ENCODE measurements at places on chromosomes 3 and 15.

GRCh38 chr15:22258398-22259150 lies 178.2 kb downstream of the OR4M2 start:
- no peak for DNase-seq

DNA sequence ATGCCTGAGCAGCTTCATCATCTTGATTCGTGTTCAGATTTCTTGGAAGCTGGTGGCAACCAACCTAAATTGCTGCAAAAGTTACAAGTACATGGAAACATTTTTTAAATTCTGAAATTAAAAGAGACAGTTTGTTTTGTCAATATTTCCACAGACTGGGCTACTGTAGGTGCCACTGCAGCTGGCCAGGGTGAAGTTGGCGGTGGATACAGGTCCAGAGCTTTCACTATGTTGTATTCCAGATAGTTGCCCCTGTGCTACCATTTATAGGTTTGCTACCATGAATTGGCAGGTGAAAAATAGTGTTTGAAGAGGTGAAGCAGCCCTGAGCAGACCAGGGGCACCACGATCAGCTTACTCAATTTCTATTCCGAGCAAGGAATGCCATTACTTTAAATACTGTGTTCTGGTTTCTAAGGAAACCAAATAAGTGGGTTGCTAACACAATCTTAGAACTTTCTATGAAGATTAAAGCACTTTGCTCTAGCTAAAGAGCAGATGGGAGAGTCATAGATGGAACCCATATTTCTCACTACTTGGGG lies 21.2 kb upstream of the SHC4 start:
- DNase-seq, result no peak

DNA sequence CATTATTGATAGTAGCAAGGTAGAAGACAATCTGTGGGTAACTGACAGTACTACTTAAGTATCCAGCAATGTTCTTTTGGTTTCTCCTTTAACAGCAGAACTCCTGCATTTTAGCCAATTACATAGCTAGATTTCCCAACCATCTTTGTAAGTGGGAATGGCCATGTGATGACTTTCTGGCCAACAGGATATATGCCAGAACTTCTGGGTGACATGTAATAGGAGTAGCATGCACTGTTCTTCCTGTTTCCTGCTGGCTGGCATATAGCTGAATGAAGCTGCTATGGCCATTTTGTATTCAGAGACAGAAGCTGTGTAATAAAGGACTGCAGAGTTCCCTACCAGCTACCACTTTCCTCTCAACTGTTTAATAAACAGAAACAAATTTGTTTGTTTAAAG lies 18.0 kb downstream of the SPICE1 start:
- DNase-seq, result no peak

- DNase-seq, result no peak
These were observed 208.3 kb downstream of the SCAPER start for GRCh38 chr15:76696840-76697239.

DNA sequence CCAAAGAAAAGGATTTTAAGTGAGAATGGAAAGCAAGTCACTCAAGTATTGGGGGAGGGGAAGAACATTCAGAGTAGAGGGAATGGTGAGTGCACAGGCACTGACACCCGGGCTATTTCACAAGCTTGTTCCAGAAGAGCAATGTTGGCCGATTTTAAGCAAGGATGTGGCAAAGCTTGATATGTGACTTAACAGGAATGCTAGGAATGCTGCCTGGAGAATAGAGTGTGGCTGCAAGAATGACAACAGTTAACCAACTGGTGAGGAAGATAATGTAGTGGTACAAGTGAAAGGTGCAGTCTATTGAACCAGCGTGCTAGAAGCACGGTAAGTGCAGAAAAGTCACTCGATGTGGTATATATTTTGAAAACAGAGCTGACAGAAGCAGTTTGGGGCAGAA lies 6.2 kb upstream of the CCDC80 start:
- DNase-seq, result no peak

GRCh38 chr15:94263341-94264273 lies 32.2 kb downstream of the MCTP2 start:
- no peak for DNase-seq

- no peak for DNase-seq
These were observed 104.0 kb upstream of the SMAD3 start for GRCh38 chr15:66961407-66961884.

DNA sequence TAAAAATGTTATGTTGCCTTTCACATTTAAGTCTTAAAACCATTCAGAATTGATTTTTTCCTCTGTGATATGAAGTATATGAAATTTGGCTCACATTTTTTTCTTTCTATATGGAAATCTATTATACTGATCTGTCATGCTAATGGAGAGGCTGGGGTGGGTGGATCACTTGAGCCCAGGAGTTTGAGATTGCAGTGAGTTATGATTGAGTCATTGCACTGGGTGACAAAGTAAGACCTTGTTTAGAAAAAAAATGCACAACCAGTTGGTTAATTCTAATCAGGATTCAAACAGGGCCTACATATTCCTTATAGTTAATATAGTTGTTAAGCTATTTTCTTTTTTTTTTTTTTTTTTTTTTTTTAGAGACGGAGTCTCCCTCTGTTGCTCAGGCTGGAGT lies 230.5 kb downstream of the MFSD1 start:
- DNase-seq, result no peak

GRCh38 chr3:14297784-14298236 lies 104.6 kb upstream of the SLC6A6 start:
- DNase-seq, result no peak

DNA sequence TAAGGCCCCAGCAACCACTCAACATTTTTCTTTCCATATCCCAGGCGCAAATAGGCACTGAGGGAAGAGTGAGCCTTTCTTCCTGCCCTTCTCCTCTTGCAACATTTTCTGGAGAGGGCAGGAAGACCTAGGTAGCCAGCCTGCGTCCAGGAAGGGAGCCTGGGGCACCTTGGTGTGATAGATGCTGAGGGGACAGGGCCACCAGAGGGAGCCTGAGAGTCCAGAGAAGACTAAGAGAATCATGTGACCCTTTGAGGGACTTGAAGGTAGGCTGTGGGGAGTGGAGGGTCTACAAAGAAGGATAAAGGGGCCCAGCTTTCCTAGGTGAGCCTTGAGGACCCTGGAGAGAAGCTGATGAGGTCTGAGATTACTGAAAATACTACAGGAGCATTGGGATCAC lies 346.6 kb downstream of the CNTN6 start:
- DNase-seq, result no peak

DNA sequence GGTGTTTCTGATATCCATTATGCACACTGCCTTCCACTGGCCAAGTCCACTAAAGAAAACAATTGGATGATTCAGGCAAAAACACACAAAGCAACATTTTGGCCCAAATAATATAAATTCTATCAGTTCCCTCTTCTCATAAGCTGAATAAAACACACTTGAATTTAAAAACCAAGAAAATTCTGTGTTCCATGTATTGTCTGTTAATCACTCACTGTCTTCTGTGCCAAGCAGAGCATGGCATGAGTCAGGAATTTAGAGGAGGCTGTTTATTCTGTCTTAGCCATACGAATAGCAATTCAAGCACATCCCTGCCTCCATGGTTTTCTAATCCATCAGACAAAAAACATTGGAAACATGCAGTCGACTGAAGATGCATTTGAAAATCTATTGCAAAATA lies 215.6 kb upstream of the UMPS start:
- DNase-seq, result no peak

DNA sequence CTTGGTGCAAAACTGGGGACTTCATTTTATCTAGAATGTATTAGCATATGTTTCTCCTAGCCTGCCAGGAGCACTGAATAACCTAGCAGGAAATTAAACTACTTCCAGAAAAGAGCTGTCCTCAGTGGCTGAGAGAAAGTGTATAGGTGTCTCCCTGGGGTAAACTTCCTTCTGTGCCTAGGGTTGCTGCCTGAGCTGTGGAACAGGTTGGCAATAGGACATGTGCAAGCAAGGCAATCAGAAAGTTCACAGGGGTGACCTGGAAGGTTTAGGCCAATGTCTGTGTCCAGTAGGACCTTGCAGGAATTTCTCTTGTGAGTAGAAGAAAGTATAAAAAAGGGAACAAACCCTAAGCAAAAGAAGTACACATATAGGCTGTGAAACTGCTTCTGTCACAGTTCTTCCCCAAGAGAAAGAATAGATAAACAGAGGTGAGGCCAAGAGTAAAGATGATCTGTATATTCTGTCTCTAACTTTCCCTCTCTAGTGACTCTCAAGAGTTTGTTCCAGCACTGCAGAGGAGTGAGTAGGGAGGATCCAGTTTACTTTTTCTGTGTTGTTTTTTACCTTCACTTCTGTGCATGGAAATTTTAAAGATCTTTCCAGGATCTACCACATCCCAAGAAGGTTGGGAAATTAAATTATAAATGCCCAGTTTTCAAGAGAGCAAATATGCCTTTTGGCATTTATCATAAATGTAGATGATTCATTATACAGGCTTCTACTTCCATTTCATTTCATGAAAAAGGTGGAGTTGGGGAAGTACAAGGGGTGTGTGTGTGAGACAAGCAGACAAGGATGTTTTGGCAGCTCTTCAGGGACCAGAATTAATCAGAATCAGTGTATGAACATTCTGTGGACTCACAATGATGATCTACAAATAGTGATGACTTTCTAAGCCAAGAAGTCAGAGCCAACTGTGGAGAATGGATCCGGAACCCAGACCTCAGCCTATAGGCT lies 155.2 kb downstream of the RBPMS2 start:
- no peak for DNase-seq

DNA sequence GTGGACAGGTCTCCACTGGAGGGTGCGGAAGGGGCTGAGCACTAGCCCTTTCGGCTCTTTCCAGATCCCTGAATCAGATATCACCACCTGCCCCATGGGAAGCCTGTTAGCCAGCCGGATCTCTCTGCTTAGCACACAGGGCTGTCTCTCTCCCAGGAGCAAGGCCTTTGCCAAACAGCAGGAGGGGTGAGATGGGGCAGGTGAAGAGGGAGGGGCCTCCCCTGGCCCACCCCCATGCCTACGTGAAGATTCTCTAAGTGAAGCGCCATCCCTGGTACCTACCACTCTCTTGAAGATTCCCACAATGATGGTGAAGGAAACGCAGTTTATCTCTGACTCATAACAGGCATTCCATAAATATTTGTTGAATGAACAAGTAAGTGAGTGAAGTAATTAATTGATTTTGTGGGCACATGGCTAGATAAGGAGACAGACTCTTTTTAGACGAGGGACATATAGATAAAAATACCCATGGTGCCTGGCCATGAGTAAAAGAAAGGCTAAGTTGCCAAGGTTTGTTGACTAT lies 19.6 kb upstream of the HCN4 start:
- DNase-seq, result no peak

GRCh38 chr3:157429708-157430107 lies 6.9 kb upstream of the PTX3 start:
- no peak for DNase-seq

GRCh38 chr15:81296673-81297072 lies 27.3 kb downstream of the STARD5 start:
- no peak for DNase-seq

DNA sequence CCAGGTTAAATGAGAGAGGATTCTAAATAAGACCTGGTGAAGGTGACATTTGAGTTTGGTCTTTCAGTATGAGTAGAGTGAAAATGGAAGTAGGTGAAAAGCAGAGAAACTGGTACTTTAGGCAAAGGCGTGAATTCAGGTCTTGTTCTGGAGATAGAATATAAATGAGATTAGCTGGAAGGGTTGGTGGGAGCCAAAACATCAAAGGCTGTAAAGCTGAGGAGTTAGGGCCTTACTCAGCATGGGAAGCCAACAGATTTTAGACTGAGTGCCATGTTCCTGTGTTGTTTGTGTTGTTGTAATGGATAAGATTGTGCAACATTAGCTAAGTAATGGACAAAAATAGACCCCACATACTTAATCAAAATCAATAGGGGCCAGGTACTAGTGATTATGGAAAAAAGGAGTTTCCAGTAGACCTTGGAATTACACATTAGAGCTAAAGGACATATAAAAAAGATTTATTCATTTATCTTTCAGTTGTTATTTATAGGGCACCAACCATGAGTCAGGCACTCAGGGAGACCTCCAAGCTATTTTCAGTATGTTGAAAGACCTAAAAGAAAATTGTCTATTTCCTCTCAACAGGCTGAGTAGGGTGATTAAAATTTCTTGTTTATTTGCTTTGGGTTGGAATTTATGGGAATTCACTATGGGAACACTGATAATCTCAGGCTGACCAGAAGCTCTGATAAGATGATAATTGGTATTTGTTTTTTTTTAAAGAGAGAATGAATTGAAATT lies 20.8 kb downstream of the ARL14 start:
- no peak for DNase-seq

DNA sequence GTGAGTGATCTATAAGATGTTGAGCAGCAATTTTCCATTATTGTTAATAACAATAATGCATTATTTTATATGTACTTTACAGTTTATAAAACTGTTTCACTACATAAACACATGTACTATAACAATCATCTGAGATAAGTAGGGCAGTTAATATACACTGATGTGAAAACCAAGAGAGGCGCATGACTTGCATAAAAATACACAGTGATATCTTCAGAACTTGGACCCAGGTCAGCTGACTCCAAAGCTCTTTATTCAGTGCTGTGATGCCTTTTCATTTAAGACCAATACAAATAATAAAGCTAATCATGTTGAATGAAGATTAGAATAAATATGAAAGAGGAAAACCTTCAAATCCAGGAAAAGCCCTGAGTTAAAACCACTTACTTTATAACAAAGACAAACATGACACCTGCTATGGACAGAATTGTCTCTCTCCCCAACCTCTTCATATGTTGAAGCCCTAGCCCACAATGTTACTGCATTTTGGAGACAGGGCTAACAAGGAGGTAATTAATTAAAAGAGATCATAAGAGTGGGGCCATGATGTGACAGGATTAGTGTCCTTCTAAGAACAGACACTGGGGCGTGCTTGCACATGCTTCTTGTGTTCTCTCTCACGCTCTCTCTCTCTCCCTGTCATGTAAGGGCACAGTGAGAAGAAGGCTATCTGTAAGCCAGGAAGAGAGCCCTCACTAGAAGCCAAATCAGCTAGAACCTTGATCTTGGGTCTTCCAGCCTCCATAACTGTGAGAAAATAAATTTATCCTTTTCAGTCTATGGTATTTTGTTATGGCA lies 55.8 kb upstream of the TSPAN3 start:
- DNase-seq, result no peak

DNA sequence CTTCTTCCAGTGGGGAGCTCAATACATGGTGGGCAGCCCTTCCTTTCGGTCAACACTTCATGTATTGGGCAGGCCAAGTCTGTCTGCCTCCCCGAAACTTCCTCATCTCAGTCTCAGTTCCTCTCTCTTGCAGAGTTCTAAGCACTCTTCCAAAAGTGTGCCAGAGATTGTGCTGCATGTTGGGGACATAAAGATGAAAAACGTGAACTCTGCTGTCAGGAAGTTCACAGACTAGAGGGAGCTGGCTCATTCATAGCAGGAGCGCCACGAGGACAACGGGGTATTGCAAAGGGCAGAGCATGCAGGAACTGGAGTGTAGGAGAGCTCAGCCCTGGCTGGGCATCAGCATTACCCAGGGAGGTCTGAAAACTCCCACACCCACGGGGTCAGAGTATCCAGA lies 15.3 kb upstream of the EPHB3 start:
- no peak for DNase-seq

GRCh38 chr3:124383846-124384466 lies 346.3 kb upstream of the UMPS start:
- DNase-seq, result no peak

Measured in esophagus squamous epithelium (tissue), 5 donors.